Left cardiac atrium (tissue), 4 donors: ENCODE measurements at places on chromosomes 3 and 15. TPM values are rescaled to one million over a fixed set of nuclear protein-coding genes. Genes with fewer than 3 reads are reported as not detected.
A peak's percentile ranks its signal among the peaks of the same experiment; 100 is the strongest.

SCG3 gene
- 0.15 TPM for total RNA-seq

TRH gene
- total RNA-seq: not detected

ZNF502 gene
- 3.4 TPM for total RNA-seq

KLF15 gene
- total RNA-seq: 32.4 TPM

CFAP161 gene
- 0.41 TPM for total RNA-seq

CPNE4 gene
- 7.6 TPM for total RNA-seq

AGBL1 gene
- total RNA-seq: 0.05 TPM

GRCh38 chr3:112013058-112013783 lies 14.5 kb downstream of the TAGLN3 start:
- DNase-seq: peak; percentile 67

DNA sequence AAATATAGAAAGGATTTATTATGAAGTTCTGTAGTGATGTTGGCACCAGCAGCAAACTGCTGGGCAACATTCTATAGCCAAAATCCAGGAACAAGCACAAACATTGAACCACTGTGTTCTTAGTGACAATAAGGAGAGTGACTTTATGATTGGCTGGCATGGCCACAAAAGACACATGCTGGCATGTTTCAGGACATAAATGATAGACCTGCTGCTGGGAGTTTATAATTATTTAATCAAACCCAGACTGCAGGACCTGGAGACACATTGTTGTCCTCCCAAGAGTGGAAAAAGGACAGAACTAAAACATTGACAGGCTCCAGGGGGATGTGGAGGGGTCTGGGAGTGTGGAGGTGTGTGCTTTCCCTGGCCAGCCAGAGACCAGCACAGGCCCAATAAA lies 255.3 kb upstream of the LRTM1 start:
- no peak for DNase-seq

GRCh38 chr15:41838400-41838897 lies at the start of gene PLA2G4B:
PLA2G4B (plus strand) TSS chr15:41838847; CDS start chr15:41838914, 67 bp downstream.
- DNase-seq: no peak

GRCh38 chr3:142597906-142598305 lies 1.7 kb downstream of the PLS1 start:
- no peak for DNase-seq

- no peak for DNase-seq
These were observed 45.7 kb downstream of the EHHADH start for GRCh38 chr3:185207931-185208746.
